NCI-H1092 (cell line): ENCODE measurements at places on chromosomes 4 and X.
A peak's percentile ranks its signal among the peaks of the same experiment; 100 is the strongest.

DNA sequence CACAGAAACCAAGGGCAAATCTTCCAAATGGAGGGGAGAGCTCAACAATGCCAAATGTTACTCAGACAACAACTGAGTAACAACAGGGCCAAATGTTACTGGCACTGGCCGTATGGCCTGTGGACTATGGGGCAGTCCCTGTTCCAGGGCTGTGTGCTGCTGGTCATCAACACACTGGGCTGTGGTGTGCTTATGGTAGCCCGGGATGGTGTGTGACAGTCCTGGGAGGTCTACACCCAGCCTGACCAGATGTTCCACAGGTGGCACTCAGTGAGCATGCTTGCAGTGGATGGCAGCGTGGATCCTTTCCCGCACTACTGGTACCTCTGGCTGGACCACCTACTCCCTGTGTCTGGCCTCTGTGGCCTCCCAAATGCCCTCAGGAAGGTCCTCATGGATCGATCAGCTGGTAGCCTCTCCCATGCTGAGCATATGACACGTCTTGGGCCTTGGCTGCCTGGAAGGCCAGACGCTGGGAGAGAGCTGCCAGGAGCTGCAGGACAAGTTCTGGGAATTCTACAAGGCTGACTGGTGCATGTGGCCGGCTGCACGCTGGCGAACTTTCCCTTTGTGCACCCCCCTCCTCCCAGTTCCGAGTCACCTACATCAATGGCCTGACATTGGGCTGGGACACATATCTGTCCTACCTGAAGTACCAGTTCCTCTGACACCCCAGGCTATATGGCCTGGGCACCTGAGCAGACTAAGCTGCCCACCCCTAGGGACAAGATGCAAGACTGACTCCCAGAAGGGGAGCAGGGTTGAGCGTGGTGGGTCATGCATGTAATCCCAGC lies 59.7 kb upstream of the IQSEC2 start:
- DNase-seq, result no peak

DNA sequence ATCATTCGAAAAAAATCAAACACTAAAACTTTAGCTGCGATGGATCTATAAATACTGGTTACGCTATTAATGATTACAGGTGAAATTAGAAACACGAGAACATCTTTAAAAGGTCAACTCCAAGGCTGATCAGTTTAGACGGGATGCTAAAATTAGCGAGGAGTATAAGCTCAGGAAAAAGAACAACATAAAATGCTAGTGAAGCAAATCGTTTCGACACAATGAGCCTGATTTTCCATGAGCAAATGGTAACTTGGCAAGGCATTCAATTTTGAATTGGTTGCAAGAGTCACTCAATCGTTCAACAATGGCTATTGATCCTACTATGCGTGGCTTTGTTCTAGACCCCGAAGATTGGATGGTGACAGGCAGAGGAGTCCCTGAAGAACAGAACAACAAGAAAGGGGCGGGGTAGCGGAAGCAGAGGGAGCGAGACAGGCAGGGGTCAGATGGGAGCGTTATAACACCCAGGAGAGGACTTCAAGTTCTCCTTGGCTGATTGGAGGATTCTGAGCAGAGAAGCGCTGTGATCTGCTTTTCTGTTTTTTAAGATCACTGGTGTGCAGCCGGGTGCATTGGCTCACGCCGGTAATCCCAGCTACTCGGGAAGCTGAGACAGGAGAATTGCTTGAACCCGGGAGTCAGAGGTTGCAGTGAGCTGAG lies 146.5 kb downstream of the RBM47 start:
- no peak for DNase-seq

DNA sequence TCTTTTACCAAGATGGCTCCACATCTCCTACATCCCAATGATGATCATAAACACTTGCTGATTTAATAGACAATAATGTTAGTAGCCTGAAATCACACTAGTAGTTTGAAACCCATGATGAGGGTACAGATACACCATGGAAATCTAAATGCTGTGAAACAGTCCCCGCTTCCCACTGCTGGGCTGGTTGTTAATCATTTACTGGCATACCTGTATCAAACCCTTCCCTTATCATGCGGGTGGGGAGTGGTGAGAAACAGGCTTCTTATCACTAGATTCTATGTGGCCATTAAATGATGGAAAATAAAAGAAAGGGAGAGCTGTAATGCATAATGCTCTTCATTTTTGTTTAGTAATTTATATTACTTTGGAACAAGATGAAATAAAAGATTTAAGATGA lies 21.9 kb downstream of the MAOA start:
- DNase-seq, result no peak

DNA sequence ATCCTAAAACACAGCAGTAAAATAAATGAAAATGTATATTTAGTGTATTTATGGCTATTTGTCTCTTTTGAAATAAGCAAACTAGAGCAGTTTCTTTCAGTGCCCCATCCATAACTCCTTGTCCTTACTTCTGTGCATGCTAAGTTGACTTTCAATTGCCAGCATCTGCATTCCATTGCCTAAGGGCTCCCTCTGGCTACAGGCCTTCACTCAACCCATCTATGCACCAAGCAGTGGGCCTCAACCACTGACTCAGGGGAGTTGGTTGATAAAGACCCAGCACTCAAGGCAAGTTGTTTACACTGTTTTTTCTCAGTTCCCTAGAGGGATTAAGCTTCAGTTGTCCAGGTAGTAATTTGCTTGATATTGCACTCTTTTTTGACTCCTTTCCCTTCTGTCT lies 265.7 kb downstream of the IQCM start:
- no peak for DNase-seq

DNA sequence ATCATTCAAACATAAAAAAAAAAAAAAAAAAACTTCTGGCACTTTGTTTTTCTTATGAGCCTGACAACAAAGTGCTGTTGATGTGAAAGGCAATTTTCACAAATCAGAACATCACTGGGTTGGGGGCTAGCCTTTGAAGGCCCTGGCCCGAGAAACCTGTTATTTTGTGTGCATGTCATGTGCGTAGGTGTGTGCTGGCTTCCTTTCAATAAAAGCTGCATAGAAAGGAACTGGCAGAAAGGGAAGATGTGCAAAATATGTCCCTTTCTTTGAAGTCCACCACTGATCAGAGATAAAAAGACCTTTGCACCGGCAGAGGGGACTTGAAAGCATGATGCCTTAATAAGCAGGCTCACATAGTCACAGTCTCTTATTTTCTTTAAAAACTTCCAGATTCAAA lies 170.8 kb upstream of the RASGEF1B start:
- DNase-seq, result no peak

DNA sequence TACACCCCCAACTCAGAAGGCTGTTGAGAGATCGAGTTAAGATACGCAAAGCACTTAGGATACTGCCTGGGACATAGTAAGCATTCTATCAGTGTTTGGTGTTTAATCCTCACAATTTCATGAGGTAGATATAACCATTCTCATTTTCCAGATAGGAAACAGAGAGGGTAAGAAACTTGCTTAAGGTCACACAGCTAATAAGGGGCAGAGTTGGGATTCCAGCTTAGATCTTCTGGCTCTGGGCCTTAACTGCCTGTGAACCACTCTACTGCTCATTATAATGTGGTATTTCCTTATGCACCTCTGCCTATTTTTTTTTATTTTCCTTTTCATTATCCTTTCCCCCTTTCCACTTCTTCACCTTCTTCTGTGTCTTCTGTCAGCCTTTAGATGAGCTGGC lies 242.2 kb upstream of the ANXA3 start:
- no peak for DNase-seq

DNA sequence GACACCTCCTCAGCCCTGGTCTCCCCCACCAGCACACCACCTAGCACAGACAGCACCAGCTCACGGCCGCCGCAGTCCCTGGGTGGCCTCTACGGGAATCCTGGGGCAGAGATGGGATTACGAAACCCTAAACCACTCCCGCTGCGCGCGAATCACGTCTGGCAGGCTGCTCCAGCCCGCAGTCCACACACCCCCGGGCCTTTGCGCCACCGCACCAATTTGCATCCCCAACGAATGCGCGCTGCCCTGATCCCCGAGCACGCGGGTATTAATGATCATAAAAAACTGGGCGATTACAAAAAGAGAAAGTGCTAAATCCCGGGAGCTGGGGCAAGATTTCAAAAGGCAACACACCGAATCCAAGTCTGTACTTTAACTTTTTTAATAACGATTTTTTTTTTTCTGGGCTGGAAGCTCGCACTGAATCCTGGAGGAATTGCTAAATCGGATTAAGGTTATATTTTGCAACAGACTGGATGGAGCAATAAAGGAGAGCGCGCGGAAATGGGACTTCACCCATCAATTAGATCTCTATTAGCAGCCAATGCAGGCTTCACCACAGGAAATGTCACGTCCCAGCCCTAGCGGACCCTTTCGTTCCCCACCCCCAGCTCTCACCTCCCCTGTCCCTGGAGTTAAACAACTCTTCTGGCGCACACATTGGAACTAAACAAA lies 69.8 kb upstream of the TMEM33 start:
- DNase-seq, result no peak

- no peak for DNase-seq
These were observed 58.9 kb downstream of the PPM1K start for GRCh38 chr4:88225232-88226105.

DNA sequence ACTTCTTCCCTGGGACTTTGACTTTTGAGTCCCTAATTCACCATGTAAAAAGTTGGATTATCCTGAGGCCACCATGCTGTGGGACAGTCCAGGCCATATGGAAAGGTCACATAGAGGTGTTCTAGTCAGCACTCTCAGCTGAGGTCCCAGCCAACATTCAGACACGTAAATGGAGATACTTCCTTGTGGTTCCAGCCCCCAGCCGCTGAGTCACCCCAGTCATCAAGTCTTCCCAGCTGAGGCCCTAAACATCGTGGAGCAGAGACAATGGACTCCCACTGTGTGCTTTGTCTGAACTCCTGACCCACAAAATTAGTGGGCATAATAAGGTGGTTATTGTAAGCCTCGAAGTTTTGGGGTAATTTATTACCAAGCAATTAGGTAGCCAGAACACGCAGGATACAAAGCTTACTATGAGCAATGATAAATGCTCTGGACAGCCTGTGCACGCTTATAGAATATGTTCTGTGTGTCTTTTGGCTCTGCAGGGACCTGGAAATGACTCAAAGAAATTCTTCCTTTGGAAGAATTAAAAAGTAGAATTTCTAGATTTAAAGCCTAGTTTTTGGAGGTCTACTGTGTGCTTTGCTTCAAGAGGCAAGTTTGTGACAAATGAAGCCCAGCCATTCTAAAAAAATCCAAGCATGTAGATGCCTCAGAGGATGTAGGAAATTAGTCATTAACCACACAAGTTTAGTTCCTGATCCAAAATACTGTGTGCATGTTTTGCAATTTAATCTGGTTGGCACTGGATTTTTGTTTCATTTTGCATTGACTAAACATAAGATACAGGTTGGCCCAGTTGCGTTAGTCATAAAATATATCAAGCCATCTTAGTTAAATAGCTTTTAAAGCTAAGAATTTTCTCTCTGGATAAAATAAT lies 33.2 kb upstream of the SLC9A7 start:
- no peak for DNase-seq

- no peak for DNase-seq
These were observed 49.1 kb upstream of the MSANTD1 start for GRCh38 chr4:3199653-3200422.

- DNase-seq, result no peak
These were observed 7.4 kb upstream of the DYNLT3 start for GRCh38 chrX:37854748-37855147.

GRCh38 chrX:132101799-132102198 lies 26.0 kb downstream of the FRMD7 start:
- no peak for DNase-seq

DNA sequence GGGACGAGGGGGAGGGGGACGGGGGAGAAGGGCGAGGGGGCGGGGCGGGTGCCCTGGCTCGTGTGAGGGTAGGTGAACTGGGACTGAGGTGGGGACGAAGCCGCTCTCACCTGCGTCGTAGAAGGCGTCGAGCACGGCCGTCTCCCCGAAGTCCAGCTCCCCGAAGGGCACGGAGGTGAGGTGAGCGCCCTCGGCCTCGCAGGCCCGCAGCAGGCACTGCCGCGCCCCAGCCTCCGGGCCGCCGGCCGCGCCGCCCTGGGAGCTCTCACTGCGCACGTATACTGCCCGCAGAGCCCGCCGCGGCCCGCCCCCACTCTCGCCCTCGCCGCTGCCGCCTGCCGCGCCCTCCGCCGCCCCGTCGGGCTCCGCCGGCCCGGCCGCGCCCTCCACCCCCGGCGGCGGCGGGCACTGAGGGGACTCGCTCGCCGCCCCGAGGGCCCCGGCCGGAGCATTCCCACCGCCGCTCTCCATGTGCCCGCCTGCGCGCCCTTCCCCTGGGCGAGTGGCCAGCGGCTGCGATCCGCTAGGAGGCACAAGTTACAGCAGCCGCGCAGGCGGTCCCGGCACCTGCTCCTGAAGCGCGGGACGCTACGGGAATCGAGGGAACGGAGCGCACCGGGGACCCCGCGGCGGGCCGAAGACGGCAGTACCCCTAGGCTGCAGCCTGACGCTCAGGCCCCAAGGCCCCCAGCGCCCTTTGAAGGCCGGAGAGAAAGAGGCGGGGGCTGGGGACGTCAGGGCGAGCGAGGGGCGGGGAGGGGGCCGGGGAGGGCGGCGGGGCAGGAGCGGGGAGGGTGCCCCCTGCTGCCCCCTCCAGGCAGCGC lies at the start of gene MAP3K15:
MAP3K15 (minus strand) TSS at position 718 of the 824 bp plus-strand sequence; CDS start at position 471, 247 bp downstream.
- no peak for DNase-seq

DNA sequence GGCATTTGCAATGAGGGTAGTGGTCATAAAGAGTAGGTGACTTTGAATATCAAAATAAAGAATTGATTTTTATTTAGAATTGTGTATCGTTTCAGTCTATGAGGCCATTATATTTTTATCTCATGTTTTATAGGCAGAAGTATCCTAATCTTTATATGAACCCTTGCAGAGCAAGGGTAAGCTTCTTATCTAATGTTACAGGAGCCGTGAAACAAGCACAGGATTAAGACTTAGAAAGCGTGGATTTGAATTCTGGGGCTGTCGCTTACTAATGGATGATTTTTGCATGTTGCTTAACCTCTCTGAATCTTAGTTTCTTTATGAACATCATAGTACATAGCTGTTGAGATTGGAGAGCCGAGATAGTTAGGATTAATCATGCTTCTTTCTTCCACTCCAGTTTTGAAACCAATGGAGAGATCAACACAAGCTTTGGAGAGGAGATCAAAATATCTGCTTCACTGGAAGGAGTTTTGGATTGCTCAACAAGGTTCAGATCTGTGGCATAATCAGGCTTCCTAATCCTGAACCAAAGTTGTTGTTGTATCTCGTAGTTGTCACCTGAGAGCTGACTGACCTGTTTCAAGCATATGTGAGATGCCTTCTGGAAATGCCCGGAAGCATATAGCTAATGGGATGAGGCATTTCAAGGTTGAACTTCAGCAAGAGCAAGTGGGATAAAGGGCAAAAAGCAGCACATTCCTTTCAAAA lies 166.9 kb upstream of the GK2 start:
- no peak for DNase-seq

DNA sequence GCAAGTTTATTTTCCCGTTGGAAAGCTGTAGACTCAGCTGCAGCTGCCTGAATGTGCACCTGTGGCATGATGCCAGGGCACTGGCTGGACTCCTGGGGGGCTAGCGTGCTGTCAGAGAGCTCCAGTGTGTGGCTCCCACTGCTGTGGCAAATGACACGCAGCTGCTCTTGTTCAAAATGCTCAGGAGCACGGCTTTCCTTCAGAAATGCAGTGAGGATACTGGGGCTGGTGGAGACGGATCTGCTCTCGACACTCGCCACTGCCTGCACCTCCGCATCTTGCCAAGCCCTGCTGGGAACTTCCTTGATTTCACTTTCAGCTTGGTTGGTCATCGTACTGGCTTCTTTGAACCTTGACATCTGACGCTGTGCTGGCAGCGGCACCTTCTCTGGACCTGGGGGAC lies 58.7 kb downstream of the GPRIN3 start:
- peak; percentile 90 for DNase-seq
